ENCODE measurements at places on chromosomes 16 and 17. TPM values are rescaled to one million over a fixed set of nuclear protein-coding genes. Genes with fewer than 3 reads are reported as not detected.

The KIF2B gene
- total RNA-seq = not detected

The CTRB1 gene
- not detected for total RNA-seq

The GPR179 gene
- total RNA-seq = 0.16 TPM

The KRT24 gene
- total RNA-seq = not detected

The KRT27 gene
- not detected for total RNA-seq

The SLC12A3 gene
- total RNA-seq = not detected

The BAIAP3 gene
- 3.7 TPM for total RNA-seq

The PYY gene
- not detected for total RNA-seq

The DRC3 gene
- total RNA-seq = 1.4 TPM

The VAT1 gene
- total RNA-seq = 89.7 TPM

The CCDC102A gene
- 10.5 TPM for total RNA-seq

The C16orf96 gene
- total RNA-seq = 0.11 TPM

The DPEP3 gene
- total RNA-seq = not detected

The GPR139 gene
- not detected for total RNA-seq

The OTOP2 gene
- total RNA-seq = not detected

The CASKIN2 gene
- 33.3 TPM for total RNA-seq

The PGAP3 gene
- total RNA-seq = 10.0 TPM

The CHST5 gene
- 0.22 TPM for total RNA-seq

The TMIGD1 gene
- total RNA-seq = not detected

The PRR29 gene
- 0.30 TPM for total RNA-seq

The TMEM114 gene
- total RNA-seq = not detected

The GAS2L2 gene
- total RNA-seq = 0.11 TPM

The RHBDL1 gene
- 2.0 TPM for total RNA-seq

The PPP1R27 gene
- not detected for total RNA-seq

The OTOA gene
- total RNA-seq = not detected

The GP1BA gene
- total RNA-seq = not detected

The KRT37 gene
- total RNA-seq = not detected

The SLC5A10 gene
- not detected for total RNA-seq

The ZNF267 gene
- 4.4 TPM for total RNA-seq

The SPAG7 gene
- total RNA-seq = 158 TPM

The KRT39 gene
- total RNA-seq = not detected

The SSTR5 gene
- total RNA-seq = 20.8 TPM

The CCL22 gene
- not detected for total RNA-seq

The TBC1D10B gene
- total RNA-seq = 24.4 TPM

The CCR7 gene
- total RNA-seq = not detected

The RAC3 gene
- total RNA-seq = 0.97 TPM

The GRAP gene
- total RNA-seq = 2.0 TPM

The CD300H gene
- not detected for total RNA-seq

The ZNF287 gene
- 8.1 TPM for total RNA-seq

The PPY gene
- not detected for total RNA-seq

All from Right ventricle myocardium superior (tissue), 1 donor.